SJSA1 (cell line): ENCODE measurements at places on chromosomes 5 and 9. TPM values are rescaled to one million over a fixed set of nuclear protein-coding genes. Genes with fewer than 3 reads are reported as not detected.

DNA sequence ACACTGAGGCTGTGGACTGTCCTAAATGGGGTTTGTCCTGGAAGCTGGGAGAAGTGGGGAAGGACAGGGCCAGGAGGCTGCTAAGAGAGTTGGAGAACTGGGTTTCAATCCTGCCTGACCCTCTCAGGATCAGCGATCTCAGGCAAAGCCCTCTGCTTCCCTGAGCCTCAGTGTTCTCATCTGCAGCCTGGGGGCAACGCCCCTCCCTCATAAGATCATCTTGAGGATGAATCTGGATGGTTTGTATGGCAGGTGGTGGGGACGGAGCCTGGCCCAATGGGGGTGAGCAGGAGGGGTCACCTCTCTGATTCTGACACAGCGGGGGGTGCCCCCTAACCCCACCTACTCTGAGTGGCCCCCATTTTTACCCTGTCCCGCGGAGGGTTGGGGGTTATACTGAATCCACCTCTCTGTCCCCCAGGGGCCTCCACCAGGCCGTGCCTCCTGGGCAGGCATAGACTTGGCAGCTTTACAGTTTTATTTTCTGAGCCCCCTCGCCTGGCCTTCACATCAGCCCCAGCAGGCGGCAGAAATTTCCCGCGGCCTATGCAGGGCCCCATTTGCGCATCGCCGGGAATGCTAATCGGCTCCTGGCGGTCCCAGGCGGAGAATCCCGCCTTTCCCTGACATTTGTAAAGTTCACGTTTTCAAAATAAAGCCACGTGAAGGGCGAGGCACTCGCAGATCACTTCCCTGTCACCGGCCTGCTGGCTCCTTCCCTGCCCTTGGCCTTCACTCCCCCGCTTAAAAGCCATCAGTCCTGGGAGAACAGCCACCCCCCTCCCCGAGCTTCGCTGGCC, 17.8 kb upstream of the LAMC3 start:
- H3K4me3 ChIP-seq: no peak overlapping the region
- no peaks in the 10 kb centered on the region for H3K36me3 ChIP-seq
- no peaks in the 10 kb centered on the region for H3K4me1 ChIP-seq
- H3K27ac ChIP-seq: no peak overlapping the region

- no peak for DNase-seq
- H3K27me3 ChIP-seq: no peaks in the 10 kb centered on the region
- H3K27ac ChIP-seq: no peak overlapping the region
- peaks cover 10% of the 10 kb centered on the region for H3K4me1 ChIP-seq
These were observed 245.8 kb downstream of the TLE4 start for GRCh38 chr9:79817438-79818004.

GRCh38 chr5:143638654-143639053, 173.3 kb upstream of the HMHB1 start:
- H3K4me3 ChIP-seq: no peak overlapping the region
- H3K4me1 ChIP-seq: peaks cover 64% of the 10 kb centered on the region
- H3K27me3 ChIP-seq: no peaks in the 10 kb centered on the region
- H3K36me3 ChIP-seq: no peaks in the 10 kb centered on the region

GRCh38 chr5:181086026-181086883, 44.7 kb downstream of the OR2V1 start:
- no peak for DNase-seq
- no peak overlapping the region for H3K4me3 ChIP-seq
- no peaks in the 10 kb centered on the region for H3K36me3 ChIP-seq
- no peaks in the 10 kb centered on the region for H3K4me1 ChIP-seq

GRPEL2 gene
- total RNA-seq: 29.6 and 35.0 TPM in 2 replicates

RGMB gene
- total RNA-seq: 30.4 and 39.2 TPM in 2 replicates

- H3K4me3 ChIP-seq: peak overlapping the region; percentile 16
- peaks cover 33% of the 10 kb centered on the region for H3K4me1 ChIP-seq
- H3K36me3 ChIP-seq: no peaks in the 10 kb centered on the region
- peak overlapping the region; percentile 93 for H3K27ac ChIP-seq
- H3K27me3 ChIP-seq: no peaks in the 10 kb centered on the region
These were observed 27.0 kb upstream of the ERGIC1 start for GRCh38 chr5:172806897-172807672.

DNA sequence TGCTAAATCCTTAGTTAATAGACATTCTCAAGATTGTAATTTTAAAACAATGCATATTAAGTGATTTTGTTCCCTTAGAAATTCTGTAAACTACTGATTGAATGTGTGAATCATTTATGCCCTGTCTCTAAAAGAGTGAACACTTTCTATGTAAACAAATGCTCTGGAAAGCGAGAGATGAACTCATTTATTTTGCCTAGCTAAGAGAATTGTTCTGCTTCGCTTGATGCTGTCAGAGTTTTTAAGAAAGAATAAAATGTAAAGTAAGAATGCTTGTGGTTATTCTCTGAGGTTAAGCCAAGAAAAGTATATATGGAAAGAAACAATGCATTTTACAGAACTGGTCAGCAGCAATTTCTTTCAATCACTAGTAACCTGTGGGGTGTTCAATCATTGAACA, 347.4 kb upstream of the NUDT12 start:
- H3K27ac ChIP-seq: no peak overlapping the region
- no peak for DNase-seq
- no peaks in the 10 kb centered on the region for H3K36me3 ChIP-seq
- no peaks in the 10 kb centered on the region for H3K27me3 ChIP-seq
- H3K4me3 ChIP-seq: no peak overlapping the region
- H3K4me1 ChIP-seq: no peaks in the 10 kb centered on the region

GRCh38 chr9:137672907-137673791, 54.3 kb downstream of the EHMT1 start:
- H3K27ac ChIP-seq: no peak overlapping the region
- no peaks in the 10 kb centered on the region for H3K27me3 ChIP-seq
- peak; percentile 34 for DNase-seq
- H3K36me3 ChIP-seq: no peaks in the 10 kb centered on the region

- peaks cover 58% of the 10 kb centered on the region for H3K36me3 ChIP-seq
- no peaks in the 10 kb centered on the region for H3K27me3 ChIP-seq
- H3K27ac ChIP-seq: no peak overlapping the region
- DNase-seq: no peak
- no peaks in the 10 kb centered on the region; the same call in 1 of the 2 replicates for H3K4me1 ChIP-seq
These were observed 3.5 kb downstream of the MRPL41 start for GRCh38 chr9:137555179-137555578.

DNA sequence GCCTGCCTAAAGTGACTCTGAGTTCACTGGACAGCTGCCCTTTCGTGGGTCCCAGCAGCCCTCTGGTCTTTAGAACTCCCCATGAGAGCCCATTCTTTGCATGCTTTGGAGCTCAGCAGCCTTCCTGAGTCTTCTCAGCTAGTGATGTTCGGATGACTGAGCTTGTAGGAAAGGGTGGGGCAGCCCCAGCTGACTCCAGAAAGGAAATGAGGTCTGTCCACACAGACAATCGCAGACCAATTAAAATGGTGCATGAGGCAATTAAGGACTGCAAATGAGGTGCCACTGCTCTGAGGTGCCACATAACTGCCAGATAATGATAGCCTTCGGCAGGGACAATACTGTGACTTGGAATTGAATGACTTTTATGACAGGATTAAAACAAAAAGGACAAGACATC, 25.4 kb upstream of the TOMM5 start:
- no peak overlapping the region for H3K4me3 ChIP-seq
- H3K36me3 ChIP-seq: no peaks in the 10 kb centered on the region
- H3K4me1 ChIP-seq: no peaks in the 10 kb centered on the region
- no peak overlapping the region for H3K27ac ChIP-seq

DNA sequence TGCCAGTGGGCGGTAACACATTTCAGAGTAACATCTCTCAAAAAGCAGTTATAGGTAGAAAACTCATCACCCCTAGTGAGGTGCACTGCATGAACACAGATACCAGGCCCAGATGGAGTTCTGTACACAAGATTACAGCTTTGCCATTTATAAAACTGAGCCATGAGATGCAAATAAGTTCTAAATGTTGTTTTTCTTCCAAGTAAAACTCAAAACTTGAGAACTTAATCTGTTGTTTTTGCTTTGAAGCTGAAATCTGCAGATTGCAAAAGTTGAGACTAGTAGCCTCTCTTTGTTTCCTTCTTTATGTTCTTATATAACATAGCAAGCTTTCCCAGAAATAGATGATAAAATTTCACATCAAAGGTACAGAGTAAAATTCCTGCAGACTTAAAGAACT, 434.1 kb downstream of the PLK2 start:
- no peaks in the 10 kb centered on the region for H3K36me3 ChIP-seq
- no peak for DNase-seq
- no peaks in the 10 kb centered on the region for H3K4me1 ChIP-seq
- H3K27me3 ChIP-seq: no peaks in the 10 kb centered on the region
- no peak overlapping the region for H3K4me3 ChIP-seq
- H3K27ac ChIP-seq: no peak overlapping the region

GRCh38 chr5:71972777-71973473, 134.3 kb upstream of the MAP1B start:
- H3K27me3 ChIP-seq: 0 out of 2 replicates have a peak, but pooled peaks cover 3% of the 10 kb centered on the region
- DNase-seq: no peak
- no peak overlapping the region for H3K27ac ChIP-seq
- no peaks in the 10 kb centered on the region for H3K36me3 ChIP-seq
- H3K4me1 ChIP-seq: no peaks in the 10 kb centered on the region

- H3K4me3 ChIP-seq: no peak overlapping the region
- no peaks in the 10 kb centered on the region for H3K27me3 ChIP-seq
- peak; percentile 68 for DNase-seq
- H3K4me1 ChIP-seq: peaks cover 5% of the 10 kb centered on the region
- H3K36me3 ChIP-seq: no peaks in the 10 kb centered on the region
- H3K27ac ChIP-seq: no peak overlapping the region
These were observed 579.7 kb upstream of the ZNF608 start for GRCh38 chr5:125326150-125326510.

SLC6A3 gene
- not detected in 2 replicates for total RNA-seq

DNA sequence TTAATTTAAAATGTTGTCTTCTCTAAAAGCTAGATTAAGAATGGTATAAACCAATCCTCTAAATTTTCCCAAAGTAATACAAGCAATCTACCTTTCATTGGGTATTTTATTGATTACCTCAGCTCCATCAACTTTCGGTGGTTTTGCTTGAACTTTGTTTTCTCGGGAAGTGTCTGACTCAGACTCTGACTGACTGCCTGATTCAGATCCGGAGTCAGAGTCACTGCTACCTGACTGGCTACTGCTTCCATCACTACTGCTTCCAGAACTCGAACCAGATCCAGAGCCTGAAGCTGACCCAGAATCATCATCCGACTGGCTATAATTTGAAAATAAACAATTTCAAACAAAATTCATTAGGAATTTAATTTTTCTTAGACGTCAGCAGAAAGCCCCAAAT, 24.0 kb downstream of the CHD1 start:
- DNase-seq: no peak
- no peak overlapping the region for H3K4me3 ChIP-seq
- peaks cover 38% of the 10 kb centered on the region for H3K36me3 ChIP-seq
- no peaks in the 10 kb centered on the region for H3K27me3 ChIP-seq
- H3K27ac ChIP-seq: no peak overlapping the region
- no peaks in the 10 kb centered on the region for H3K4me1 ChIP-seq

FREM1 gene
- 1.8 and 3.4 TPM in 2 replicates for total RNA-seq

SV2C gene
- not detected in 2 replicates for total RNA-seq

- no peak for DNase-seq
- H3K27ac ChIP-seq: no peak overlapping the region
- no peaks in the 10 kb centered on the region for H3K36me3 ChIP-seq
- no peak overlapping the region for H3K4me3 ChIP-seq
- H3K4me1 ChIP-seq: no peaks in the 10 kb centered on the region
These were observed 133.3 kb upstream of the PPP1R2B start for GRCh38 chr5:156716591-156717380.

PDE6A gene
- total RNA-seq: 0.05 TPM in 1 of 2 replicates, not detected in the other

REEP2 gene
- 0.21 TPM in 1 of 2 replicates, not detected in the other for total RNA-seq

DNA sequence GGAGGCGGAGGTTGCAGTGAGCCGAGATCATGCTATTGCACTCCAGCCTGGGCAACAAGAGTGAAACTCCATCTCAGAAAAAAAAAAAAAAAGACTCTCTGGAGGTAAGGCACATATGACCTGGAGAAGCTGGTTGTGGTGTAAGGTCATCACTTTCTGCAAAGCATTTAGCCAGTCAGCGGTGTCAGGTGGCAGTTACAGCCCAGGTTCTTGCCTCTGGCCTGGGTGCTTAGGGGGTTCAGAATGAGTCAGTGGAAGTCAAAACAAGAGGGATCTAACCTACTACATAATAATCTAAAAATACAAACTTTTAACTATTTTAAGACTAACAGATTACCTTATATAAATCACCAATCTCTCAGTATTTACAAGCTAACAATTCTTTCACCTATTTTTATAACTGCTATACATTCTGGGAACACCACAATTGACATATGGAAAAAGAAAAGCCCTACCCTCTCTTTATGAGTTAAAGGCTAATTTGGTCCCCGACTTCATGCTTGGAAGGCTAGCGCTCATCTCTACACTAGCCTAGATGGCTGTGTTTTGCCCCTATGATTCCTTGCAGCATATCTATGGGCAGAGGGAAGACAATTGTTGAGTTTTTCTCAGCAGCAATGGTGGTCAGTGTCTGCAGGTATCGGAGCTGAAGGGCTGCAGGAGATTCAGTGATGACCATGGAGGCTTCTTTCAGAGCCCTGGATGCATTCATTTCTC, 29.2 kb downstream of the STOM start:
- H3K4me1 ChIP-seq: peaks cover 11% of the 10 kb centered on the region
- H3K27ac ChIP-seq: no peak overlapping the region
- DNase-seq: no peak
- peaks cover 95% of the 10 kb centered on the region for H3K36me3 ChIP-seq
- no peak overlapping the region for H3K4me3 ChIP-seq
- H3K27me3 ChIP-seq: no peaks in the 10 kb centered on the region

SGCD gene
- not detected in 2 replicates for total RNA-seq

ARL15 gene
- 15.4 and 19.5 TPM in 2 replicates for total RNA-seq

GRCh38 chr9:83239747-83240146, 176.8 kb upstream of the RASEF start:
- no peaks in the 10 kb centered on the region for H3K36me3 ChIP-seq
- no peaks in the 10 kb centered on the region for H3K27me3 ChIP-seq
- no peak overlapping the region for H3K27ac ChIP-seq
- no peak overlapping the region for H3K4me3 ChIP-seq
- H3K4me1 ChIP-seq: no peaks in the 10 kb centered on the region

C5orf34 gene
- 16.5 and 27.8 TPM in 2 replicates for total RNA-seq

ESM1 gene
- total RNA-seq: 0.13 and 1.8 TPM in 2 replicates

- no peaks in the 10 kb centered on the region for H3K27me3 ChIP-seq
- H3K27ac ChIP-seq: no peak overlapping the region
- H3K36me3 ChIP-seq: no peaks in the 10 kb centered on the region
- no peak overlapping the region for H3K4me3 ChIP-seq
- H3K4me1 ChIP-seq: no peaks in the 10 kb centered on the region
These were observed 135.8 kb upstream of the CDH12 start for GRCh38 chr5:22988937-22989336.

TTC23L gene
- total RNA-seq: not detected in 2 replicates

DNA sequence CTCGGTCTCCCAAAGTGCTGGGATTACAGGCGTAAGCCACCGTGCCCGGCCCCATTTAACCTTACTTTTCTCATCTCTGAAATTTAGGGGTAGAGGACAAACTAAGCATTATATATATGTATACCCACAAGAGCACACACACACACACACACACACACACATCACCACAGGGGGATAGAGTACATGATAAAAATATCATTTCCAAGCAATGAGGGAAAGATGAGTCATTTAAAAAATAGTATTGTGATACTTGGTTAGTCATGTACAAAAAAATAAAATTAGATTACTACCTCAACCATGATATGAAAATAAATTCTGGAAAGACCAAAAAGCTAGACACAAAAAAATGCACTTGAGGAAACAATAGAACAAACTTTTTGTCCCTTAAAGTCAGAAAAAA, 67.2 kb downstream of the CDH18 start:
- no peaks in the 10 kb centered on the region for H3K36me3 ChIP-seq
- H3K27me3 ChIP-seq: no peaks in the 10 kb centered on the region
- no peak overlapping the region for H3K4me3 ChIP-seq
- no peak overlapping the region for H3K27ac ChIP-seq
- DNase-seq: no peak

GRCh38 chr5:14399054-14399692, 182.4 kb upstream of the OTULINL start:
- peak; percentile 46 for DNase-seq
- H3K27ac ChIP-seq: no peak overlapping the region
- H3K4me1 ChIP-seq: peaks cover 15% of the 10 kb centered on the region
- H3K27me3 ChIP-seq: no peaks in the 10 kb centered on the region
